ENCODE measurements at places on chromosomes 12 and 14.

GRCh38 chr12:103839103-103839502 is 1.9 kb downstream of the NT5DC3 start:
- no peak for DNase-seq

DNA sequence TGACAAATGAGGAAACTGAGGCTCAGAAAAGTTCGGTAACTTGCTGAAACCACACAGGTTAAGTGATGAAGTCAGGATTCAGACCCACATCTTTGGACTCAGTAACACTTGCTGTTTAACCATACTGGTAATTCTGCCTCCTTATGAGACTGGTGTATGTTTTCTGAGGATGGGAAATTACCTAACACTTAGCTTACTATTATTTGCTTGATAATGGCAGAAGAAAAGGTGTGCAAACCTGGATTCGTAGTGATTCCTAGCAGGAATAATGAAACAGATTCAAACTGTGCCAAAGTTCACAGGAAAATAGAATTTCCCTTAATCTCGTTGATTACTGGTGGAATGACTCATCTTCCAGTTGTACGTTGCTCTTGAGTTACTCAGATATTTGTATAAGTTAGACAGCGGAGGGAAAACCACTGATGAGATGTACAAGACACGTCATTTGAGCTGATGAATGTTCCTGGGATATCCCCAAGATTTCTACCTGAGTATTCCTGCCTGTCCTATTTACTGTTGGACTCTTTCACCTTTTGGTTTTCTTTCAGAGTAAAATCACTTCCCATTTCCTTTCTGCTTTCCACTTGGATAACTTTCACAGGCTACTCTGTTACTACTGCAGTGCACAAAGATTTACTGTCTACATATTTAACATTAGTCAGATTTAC is 37.5 kb downstream of the PRORP start:
- no peak for DNase-seq

DNA sequence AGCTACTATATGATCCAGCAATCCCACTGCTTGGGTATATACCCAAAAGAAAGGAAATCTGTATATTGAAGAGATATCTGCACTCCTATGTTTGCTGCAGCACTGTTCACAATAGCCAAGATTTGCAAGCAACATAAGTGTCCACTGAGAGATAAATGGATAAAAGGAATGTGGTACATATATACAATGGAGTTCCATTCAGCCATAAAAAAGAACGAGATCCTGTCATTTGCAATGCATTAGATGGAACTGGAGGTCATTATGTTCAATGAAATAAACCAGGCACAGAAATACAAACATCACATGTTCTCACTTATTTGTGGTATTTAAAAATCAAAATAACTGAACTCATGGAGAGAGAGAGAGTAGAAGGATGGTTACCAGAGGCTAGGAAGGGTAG is 116.6 kb downstream of the HELB start:
- no peak for DNase-seq

GRCh38 chr12:48717252-48717695 is 767 bp upstream of the CCNT1 start:
- DNase-seq: no peak

DNA sequence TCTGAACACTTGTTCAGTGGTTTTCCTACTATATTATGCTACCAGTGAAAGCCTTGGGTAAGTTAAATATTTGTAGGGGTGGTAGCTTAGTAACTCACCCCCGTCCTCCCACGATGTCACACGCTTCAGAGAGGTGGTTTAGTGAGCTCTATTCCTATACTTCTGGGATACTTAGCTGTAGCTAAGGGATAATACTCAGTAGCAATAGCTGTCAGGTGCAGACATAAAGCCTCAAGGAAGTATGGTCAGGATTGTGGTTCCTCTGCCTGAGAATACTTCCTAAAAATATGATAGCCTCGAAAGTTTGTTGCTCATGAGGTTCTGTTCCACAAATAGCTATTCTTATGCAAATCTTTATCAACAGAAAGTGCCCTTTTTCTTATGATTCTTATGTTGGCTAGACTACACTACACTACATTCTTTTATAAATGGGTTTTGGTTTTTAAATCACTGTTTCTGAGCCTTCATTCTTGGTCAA is 11.9 kb downstream of the DLST start:
- DNase-seq: no peak

Data from stimulated activated CD8-positive, alpha-beta memory T cell treated with anti-CD3 and anti-CD28 coated beads, Interleukin-12 subunit alpha, Interleukin-12 subunit beta, amount 100 ng/mL, for 4 hours (primary cell).